ENCODE measurements at places on chromosomes 7 and 10.

DNA sequence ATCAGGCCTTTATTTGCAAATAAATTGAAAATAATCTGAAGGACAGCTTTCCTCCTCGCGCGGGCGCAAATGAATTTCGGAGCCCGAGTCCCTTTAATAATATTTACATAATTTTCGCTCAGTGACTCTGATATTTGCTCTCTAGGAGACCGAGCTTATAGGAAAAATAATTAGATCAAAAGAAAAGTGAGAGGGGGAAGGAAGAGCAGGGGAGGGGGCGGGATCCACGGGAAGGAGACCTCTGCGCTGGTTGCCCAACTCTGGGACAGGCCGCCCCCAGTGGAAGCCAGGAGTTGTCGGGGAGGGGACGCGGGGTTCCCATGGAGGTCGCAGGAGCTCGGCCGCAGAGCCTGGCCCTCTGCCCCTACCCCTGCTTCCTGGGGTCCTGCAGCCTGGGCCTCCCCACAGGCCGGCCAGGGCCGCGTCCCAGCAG is 5.8 kb downstream of the UNCX start:
- no peak for DNase-seq

GRCh38 chr7:78746301-78746700 is 707.2 kb downstream of the MAGI2 start:
- no peak for DNase-seq

- no peak for DNase-seq
These were observed 948 bp downstream of the ZNF138 start for GRCh38 chr7:64795176-64795575.

- no peak for DNase-seq
These were observed 6.5 kb downstream of the ATP5F1C start for GRCh38 chr10:7794251-7795026.

GRCh38 chr7:818031-818699 is 14.1 kb upstream of the SUN1 start:
- no peak for DNase-seq

GRCh38 chr10:97365761-97366351 is 31.3 kb upstream of the FRAT2 start:
- DNase-seq, result no peak

- no peak for DNase-seq
These were observed 3.0 kb downstream of the NUP42 start for GRCh38 chr7:23184709-23185359.

DNA sequence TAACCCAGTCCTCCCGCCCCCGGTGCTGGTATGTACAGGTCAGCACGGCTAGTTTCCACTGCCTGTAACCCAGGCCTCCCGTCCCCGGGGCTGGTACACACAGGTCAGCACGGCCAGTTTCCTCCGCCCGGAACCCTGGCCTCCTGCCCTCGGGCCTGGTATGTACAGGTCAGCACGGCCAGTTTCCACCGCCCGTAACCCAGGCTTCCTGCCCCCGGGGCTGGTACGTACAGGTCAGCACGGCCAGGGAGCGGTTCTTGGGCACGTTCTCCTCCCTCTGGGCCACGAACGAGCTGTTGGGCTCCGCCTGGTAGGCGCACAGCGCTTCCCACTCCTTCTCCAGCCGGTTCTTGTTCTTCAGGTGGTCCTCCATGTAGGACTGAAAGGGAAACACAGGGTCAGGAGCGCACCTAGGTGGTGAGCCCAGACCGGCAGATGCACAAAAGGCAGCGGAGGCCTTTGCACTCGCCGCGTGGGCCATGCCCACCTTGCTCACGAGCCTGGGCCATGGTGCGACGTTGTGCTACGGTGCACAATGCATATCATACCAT is 284.4 kb downstream of the DNAJB6 start:
- DNase-seq, result no peak

- no peak for DNase-seq
These were observed 53.9 kb upstream of the CAV2 start for GRCh38 chr7:116445447-116446211.

- DNase-seq, result no peak
These were observed 1.4 kb downstream of the MXI1 start for GRCh38 chr10:110208614-110209453.

- no peak for DNase-seq
These were observed 90.2 kb downstream of the ZNF467 start for GRCh38 chr7:149683181-149683580.

DNA sequence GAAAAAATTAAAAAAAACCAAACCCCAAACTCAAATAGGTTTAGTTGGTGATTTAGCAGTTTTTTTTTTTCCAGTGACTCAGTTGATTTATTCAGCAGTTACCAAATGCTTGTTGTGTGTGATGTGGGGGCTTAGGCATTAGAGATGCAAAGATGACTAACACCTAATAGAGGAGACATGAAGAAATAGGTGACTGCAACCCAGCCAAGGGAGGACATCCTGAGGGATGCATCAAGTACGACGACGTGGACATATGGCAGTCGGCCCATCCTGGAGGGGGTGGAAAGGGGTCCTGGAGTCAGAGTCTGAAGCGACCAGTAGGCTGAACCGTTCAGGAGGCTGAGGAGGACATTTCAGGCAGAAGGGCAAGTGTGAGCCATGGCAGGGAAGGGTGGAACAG is 35.5 kb downstream of the LRMDA start:
- DNase-seq, result no peak

DNA sequence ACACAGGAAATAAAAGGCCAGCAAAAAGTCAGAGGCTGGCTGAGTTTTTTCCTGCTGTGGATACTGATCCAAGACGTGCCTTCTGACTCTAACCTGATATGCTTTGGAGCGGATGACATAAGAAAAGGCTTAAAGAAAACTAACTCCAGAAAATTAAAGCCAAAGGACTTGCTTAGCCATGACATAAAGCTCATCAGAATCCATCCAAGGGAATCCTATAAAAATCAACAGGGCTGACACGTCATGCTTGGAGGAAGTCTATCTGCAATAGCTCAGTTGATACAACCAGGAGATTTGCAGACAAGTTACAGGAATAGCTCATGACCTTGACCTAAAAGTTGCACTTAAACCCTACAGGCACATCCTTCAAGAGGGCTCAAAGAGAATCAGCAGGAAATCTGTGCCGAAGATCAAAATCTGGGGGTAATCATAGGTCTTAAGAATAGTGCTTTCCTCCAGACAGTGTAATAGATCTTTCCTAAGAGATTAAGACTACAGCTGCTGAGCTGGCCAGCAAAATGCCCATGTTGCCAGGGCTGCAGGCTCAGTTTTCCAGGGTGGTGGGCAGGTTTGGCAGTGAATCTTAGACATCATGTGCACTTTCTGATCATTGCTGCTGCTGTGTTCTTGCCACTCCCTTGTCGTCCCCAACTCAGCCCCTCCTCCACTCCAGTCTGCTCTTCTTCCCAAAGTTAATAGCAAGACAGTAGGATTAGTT is 111.5 kb upstream of the SVIL start:
- DNase-seq, result no peak

GRCh38 chr7:40700653-40701421 is 566.0 kb downstream of the SUGCT start:
- no peak for DNase-seq

- peak; percentile 16 for DNase-seq
These were observed 27.1 kb downstream of the SLF2 start for GRCh38 chr10:100939763-100940344.

GRCh38 chr10:43605850-43606322 is 352 bp upstream of the ZNF485 start:
- DNase-seq, result no peak

GRCh38 chr7:105132335-105132734 is 118.3 kb downstream of the KMT2E start:
- DNase-seq, result no peak

GRCh38 chr10:132624061-132624846 is 86.7 kb downstream of the INPP5A start:
- DNase-seq, result no peak

DNA sequence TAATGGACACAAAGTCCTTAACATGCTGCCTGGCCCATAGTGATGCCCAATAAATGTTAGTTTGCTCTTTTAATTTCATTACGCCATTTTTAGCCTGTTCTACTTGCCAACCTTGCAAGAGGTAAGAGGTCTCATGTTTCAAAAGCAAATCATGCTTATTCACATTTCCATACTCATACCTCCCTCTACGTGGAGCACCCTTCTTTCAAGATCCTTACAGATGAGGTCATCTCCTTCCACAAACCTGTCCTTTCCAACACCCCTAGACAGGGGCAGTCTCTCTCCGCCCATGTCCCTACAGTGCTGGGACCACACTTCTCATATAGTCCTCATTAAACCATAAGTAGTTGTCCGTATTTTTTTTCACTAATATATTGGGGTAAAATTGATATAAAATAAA is 271.3 kb downstream of the FGFR2 start:
- no peak for DNase-seq

- no peak for DNase-seq
These were observed 16.8 kb downstream of the GIMAP5 start for GRCh38 chr7:150753826-150754603.

GRCh38 chr10:66929375-66929774 is 3.5 kb downstream of the LRRTM3 start:
- DNase-seq, result no peak

- DNase-seq, result no peak
These were observed 39.4 kb upstream of the GDF10 start for GRCh38 chr10:47260505-47261111.

- DNase-seq, result no peak
These were observed 463.9 kb downstream of the PARD3 start for GRCh38 chr10:34351161-34351560.

GRCh38 chr10:106083572-106083971 is 1080.9 kb downstream of the SORCS1 start:
- no peak for DNase-seq

GRCh38 chr10:44051091-44051490 is 333.8 kb downstream of the CXCL12 start:
- no peak for DNase-seq

DNA sequence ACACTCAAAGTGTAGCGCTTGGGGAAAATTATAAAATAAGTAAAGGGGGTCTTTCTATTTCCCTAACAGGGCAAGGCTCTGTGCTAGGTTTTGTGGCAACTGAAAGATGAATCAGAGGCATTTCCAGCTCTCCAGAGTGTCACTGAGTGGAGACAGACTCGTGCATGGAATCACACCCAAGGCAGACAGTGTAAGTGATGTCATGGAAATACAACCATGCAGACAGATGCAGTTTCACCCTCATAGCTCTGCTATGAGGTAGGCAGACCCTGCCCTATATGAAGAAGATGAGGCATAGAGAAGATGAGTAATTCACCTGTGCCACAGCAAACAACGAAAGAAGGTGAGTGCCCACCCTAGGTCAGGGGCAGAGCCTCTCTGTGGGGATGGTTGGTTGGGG is 57.2 kb upstream of the PITRM1 start:
- no peak for DNase-seq

DNA sequence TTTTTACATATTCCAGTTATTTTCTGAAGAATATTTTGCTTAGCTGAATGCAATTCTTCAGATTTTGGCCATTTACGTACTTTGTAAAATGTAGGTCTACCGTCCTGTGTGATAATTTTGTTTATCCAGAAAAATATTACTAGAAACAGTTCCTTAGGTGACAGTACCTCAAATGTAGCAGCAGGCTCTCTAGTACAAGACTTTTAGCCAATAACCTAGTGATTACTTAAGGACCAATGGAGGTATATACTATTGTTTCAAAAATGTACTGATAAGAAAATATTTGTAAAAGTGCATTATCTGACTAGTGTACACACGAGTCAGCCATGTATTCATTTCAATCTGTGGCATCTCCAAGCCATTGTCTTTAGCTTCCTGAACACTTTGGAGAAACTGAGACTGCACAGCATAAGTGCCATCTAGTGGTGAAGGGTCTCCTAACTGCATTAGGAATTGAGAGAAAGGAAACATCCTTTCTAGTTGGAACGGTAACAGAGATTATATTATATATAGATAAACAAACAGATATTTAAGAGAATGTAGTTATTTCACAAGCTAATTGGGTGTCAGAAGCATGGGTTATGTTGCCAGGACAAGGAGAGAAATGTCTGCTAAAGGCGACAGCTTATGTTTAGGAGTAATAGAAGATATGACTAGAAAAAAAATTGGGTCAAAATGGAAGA is 23.7 kb downstream of the RTKN2 start:
- DNase-seq, result no peak

GRCh38 chr10:86267286-86268195 is 99.1 kb downstream of the GRID1 start:
- no peak for DNase-seq

GRCh38 chr10:98344589-98345038 is 70.4 kb downstream of the PYROXD2 start:
- DNase-seq, result peak; percentile 42

DNA sequence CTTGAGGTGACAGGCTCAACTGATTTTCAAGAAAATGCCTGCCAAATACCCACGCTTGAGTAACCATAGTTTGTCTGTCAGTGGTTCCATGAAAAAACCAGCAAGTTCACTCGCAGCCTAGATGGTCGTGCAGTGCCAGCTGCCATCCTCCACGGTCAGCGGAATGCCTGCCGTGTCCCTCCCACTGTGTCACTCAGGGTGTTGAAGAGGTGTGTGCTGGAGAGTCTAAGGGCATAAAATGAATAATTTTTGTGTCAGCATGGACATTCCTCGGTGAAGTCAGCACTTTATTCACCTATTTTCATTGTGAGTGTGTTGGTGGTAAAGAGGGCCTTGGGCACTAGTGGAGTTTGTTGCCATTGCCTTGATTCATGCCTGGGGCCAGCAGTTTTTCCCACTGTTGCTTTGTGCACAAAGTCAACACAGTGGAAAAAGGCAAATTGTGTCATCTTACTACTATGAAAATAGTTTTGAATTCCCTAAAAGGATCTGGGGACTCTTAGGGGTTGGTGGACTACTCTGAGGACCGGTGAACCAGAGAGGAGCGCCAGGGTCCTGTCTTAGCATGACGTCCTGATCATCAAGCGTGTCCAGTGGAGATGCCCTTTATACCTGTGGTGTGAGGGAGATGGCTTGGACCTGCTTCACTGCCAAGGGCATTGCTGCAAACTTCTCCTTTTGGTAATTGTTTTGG is 17.6 kb downstream of the MINDY4 start:
- DNase-seq, result no peak

DNA sequence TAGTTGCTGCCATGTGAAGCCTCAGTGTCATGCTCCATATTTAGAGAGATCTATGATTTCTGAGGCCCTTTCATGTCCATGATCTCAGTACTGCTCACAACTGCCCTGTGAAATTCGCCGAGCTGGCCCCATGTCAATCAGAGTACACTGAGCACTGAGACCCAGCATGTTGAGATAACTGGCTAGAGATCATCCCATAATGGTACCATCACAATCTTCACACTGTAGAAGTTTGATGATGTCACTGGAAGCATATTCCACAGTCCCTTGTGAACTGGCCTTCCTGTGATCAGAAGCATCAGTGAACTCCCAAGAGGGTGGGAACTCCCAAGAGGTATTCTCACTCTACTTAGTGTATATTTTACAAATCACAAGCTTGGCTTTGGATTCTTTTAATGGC is 116.0 kb downstream of the EGFR start:
- no peak for DNase-seq

DNA sequence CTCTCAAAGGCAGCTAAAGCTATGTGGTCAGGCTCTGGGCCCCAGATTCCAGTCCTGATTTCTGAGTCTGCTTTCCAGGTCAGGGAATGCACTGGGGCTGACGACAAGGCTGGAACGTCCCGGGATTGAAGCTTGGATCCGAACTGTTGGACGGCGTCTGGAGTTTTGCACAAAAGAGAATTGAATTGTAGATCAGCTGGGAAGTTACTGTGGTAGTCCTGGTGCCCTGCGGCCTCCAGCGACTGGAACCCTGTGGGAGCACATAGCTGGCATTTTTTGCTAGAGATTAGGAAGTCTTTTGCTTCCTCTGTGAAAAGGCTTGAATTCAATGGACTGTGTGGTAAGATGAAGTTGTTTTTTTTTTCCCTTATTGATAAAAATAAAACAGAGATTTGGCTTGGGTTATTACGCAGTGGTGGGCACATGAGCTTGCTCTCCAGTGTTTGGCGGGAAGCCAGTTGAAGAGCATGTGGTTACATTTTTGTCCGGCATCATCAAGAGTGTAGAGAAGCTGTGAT is at the start of gene HK1:
TSS of gene HK1 (plus strand) at position 51 of the 518 bp plus-strand sequence.
- DNase-seq, result no peak
